NCI-H1417 treated with DMSO at 0.1 percent for 48 hours (cell line): ENCODE measurements at places on chromosomes 12 and 14.
A peak's percentile ranks its signal among the peaks of the same experiment; 100 is the strongest.

DNA sequence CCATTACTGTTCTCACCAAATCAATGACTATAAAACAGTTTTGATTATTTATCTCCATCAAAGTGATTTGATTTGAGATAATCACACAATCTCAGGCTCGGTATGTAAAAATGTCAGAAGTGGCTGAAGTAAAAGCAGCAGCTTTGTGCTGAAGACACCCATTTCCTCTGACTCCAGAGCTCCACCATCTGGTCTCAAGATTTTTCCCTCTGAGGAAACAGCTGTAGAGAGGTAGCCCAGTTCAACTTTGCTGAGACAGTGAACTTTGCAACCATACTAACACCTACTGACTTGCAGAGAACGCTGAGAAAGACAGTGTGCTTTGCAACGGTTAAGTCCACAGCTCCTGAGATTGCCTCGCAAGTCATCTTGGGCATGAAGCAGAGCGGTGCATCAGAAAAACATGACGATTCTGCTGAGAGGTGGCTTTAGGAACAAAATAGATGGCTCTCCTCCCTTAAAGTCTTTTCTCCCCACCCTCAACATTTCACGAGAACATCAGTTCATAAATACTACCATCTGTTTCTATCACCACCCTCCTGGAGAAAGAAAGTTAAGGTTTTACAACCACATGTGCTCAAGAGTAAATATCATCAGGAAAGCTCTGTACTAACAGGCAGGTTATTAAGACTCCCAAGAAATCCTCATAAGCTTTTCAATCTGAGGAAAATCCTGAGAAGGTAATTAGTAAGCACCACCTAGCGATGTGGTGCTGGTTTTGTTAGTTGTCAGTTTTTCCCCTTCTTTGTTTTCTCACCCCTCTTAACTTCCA is 34.8 kb downstream of the HIGD1C start:
- no peak for DNase-seq

- no peak for DNase-seq
These were observed 68.7 kb downstream of the CIT start for GRCh38 chr12:119808441-119808840.

DNA sequence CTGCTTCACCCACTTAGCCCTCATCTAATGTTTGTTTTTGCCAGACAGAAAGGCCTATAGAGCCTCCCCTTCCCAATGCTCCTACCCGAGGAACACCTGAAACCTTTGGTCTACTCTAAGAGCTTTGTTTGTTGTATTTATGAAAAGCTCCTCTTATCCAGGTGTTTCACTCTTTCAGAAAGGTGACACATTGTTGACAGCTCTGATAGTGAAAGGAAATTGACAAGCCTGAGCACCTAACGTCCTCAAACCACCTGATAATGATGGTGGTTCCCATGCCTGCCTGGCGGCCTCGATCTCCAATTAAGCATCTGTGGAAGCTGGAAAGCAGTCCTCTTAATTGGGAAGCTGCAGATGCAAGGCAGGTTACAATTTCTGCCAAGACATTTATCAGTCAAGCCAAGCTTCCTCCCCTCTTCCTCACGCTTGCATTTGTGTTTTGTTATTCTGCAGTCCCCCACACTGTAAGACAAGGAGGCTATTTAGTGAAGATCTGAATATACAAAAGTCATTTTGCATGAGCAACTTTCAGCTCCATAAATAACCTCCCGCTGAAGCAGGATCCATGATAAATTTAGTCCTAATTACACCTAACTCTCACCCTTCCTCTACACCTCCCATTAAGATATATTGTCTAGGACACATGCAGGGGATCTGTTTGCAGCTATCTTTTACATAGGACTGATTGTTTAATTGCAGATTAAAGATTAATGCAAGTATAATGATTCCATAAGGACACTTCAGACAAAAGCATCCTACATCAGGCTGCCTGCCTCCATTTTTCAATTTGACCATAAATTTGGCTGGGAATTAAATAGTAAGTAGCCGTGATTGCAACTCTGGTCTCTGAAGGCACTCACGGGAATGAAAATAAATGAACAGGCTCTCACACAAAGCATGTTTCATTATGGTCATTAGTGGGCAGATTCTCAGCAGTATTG is 288.6 kb downstream of the PDZRN4 start:
- DNase-seq: peak; percentile 90

DNA sequence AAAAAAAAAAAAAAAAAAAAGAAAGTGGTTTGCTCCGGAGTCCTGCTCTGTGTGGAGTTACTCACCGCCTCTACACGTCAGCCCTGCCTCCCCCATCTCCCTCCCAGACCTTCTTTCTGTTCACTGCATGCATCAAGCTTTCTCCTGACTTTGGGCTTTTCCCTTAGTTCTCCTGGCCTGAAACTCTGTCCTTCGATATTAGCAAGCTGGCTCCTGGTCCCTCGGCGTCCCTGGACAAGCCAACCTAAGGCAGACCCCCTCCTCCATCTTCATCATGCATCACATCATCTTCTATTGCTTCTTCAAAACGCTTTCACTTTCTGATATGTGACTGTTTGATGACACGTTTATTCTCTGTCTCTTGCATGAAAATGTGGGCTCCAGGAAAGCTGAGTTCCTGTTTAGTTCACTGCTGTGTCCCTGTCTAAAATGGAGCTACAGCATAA is 40.6 kb downstream of the SLC15A4 start:
- no peak for DNase-seq

- DNase-seq: no peak
These were observed 204.3 kb downstream of the PELI2 start for GRCh38 chr14:56322531-56322930.

GRCh38 chr14:50225067-50225973 is 6.1 kb downstream of the SOS2 start:
- no peak for DNase-seq

- DNase-seq: no peak
These were observed 22.8 kb downstream of the VSX2 start for GRCh38 chr14:74262076-74262475.
